Left renal cortex interstitium (tissue), 4 donors: ENCODE measurements at places on chromosomes 6 and 20. TPM values are rescaled to one million over a fixed set of nuclear protein-coding genes. Genes with fewer than 3 reads are reported as not detected.

The OPRM1 gene
- not detected for polyA plus RNA-seq

The MCM8 gene
- 11.2 TPM for polyA plus RNA-seq

The SIGLEC1 gene
- 1.2 TPM for polyA plus RNA-seq

The SLC12A5 gene
- 1.5 TPM for polyA plus RNA-seq

GRCh38 chr6:106858653-106859092, 115.9 kb downstream of the CD24 start:
- no peak for DNase-seq

DNA sequence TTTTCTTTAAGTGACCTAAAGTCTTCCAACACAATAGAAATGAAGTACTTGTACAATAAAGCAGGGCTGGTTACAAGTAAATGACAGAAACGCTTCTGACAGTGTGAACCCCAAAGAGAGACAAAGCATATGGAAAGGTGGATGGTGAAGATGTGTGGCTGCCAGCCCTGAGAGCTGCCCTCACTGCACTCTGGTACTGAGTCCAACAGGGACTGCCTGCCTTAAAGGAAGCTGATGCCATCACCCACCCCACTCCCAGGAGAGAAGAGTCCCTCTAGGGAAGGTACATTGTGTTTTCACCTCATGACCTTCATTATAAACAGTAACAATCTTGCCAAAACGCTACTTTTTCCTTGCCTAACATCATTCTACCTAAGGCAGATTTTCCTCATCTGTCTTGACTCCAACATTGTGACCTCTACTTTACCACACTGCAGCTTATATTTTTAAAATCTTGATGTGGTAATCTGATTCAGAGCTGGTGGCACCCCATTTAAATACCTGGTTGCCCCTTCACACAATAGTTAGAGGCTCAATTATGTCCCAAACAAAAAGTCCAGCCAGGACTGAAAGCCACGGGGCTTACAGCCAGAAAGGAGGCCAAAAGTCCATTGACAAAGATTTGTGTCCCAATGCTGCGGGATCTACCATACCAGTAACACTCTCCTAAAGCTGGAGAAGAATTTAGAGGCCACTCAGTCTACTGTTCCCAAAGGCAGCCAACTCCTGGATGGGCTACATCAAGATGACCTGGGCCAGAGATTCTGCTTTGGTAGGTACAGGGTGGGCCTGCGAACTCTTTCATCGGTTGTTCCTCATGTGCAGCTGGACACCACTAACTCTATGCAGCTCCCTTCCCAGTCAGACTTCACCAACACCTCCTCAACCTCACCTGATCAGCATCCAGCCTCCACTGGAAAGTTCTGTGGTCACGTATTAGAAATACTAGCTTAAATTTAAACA, 4.4 kb downstream of the APMAP start:
- DNase-seq = no peak

DNA sequence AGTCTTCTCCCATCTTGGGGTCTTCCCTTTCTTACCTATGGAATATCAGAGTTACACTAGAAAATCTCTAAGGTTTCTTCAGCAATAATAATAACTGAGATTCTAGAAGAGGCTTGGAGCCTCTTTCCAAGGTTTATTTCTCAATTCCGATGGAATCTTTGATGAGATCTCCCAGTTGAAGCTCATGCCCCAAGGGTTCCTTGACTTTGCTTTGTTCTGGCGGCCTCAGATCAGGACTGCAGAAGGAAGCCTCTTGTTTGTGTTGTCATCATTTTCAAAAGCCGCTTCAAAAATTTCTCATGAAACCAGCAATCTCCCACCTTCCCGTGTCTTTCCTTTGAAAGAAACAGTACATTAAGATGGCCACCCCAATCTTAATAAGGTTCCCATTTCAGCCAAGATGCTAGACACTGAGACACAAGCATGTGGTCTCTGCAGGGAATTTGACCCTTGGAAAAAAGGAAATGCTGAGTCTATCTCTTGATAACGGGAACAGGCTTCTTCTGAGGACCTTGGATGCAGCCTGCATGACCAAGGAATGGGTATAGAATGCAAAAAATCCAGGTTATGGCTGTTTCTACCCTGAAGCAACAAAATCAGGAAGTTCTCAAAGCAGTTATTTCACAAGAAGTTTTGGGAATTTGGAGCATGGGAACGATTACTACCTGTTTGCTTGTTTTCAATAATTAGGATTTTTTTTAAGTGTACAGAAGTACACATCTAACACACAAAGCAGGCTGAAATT, 141.6 kb downstream of the CD24 start:
- no peak for DNase-seq

GRCh38 chr6:47992809-47993208, 118.2 kb downstream of the PTCHD4 start:
- no peak for DNase-seq

DNA sequence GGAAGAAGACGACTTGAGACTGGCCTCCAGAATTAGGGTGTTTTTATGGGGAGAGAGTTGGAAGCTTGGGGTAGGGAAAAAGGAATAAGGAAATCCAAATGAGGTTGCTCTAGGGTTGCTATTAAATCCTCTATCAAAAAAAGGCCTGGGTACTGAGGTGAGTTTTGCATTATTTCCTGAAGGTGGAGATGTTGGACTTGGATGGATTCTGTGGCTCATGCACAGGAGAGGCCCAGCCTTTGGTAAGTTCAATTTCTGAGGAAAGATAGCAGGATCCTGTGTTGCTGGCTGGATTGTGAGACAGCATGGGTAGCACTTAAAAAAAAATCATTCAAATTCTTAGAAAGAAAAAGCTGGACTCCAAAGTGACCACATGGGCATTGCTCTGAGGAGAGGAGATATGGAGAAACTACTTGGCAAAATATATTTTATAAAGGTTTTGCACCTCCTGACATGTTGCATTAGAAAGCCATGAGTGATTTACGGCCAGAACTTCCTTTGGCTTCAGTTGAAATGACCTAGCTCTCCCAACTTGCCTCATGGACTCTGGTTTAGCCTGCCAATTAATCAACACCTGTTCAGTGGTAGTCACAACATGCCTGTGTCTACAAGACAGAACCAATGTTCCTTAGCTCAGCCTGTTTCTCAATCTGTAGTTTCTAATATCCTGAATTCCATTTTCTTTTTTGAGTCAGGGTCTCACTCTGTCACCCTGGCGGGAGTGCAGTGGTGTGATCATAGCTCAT, 152.1 kb upstream of the RALGAPA2 start:
- no peak for DNase-seq

DNA sequence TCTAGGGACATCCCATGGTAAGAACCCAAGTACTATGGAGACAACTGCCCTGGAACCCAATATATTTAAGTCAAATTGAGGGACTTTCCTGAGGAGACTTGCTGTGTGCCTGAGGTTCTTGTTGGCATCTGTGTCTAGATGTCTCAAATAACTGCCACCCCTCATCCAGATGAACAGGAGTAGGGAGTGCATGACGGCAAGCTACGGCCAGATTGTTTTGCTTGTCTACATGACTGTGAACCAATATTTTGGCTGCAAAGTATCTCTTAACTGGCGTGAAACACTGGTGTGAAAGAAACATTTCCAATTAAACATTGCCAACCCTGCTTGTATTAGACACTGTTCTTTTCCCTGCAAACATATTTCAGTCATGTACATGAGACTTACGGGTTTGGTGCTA, 52.4 kb upstream of the SIM1 start:
- no peak for DNase-seq

DNA sequence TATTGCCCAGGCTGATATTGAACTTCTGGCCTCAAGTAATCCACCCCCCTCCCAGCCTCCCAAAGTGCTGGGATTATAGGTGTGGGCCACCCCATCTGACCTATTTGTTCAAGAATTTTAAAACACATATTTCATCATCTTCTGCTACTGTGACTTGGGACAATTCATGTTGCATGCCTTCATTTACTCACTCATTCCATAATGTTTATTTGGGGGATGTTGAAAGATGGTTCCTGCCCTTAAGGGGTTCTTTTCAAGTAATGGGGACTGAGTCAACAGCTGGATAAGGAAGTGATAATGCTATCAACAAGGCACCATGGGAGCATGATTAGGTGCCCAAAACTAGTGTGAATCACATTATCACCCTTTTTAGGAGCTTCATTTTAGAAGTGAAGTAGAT, 62.0 kb downstream of the CRYBG1 start:
- no peak for DNase-seq

GRCh38 chr6:20217891-20218290, 5.6 kb upstream of the MBOAT1 start:
- DNase-seq = no peak

- DNase-seq = no peak
Measured at GRCh38 chr20:17610566-17611289, 40.9 kb downstream of the DSTN start.

- no peak for DNase-seq
Measured at GRCh38 chr6:104686550-104687175, 173.1 kb downstream of the HACE1 start.

DNA sequence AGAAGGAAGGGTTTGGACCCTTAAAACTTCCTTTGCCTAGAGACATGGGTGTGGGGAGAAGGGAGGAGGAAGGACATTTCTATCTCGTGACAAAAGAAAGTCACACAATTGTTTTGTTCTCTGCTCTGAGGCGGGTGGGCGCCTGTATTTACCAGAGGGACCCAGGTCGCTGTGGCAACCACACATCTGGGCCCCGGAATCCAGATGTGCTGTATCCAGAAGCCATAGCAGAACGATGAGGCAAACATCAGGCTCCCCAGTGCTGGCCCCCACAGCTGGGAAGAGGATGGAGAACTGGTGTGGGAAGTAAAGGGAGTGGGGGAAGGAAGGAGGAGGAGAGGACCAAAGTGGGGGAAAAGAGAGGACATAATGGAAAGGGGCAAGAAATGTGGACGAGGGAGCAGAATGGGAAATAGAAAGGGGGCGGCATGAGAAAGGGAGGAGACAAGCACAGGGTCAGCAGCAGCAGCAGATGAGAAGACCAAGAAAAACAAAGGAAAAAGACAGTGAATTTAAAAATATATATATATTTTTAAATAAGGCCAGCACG, 3.4 kb upstream of the TNXB start:
- DNase-seq = no peak
